ENCODE measurements at places on chromosomes 12 and 14.

DNA sequence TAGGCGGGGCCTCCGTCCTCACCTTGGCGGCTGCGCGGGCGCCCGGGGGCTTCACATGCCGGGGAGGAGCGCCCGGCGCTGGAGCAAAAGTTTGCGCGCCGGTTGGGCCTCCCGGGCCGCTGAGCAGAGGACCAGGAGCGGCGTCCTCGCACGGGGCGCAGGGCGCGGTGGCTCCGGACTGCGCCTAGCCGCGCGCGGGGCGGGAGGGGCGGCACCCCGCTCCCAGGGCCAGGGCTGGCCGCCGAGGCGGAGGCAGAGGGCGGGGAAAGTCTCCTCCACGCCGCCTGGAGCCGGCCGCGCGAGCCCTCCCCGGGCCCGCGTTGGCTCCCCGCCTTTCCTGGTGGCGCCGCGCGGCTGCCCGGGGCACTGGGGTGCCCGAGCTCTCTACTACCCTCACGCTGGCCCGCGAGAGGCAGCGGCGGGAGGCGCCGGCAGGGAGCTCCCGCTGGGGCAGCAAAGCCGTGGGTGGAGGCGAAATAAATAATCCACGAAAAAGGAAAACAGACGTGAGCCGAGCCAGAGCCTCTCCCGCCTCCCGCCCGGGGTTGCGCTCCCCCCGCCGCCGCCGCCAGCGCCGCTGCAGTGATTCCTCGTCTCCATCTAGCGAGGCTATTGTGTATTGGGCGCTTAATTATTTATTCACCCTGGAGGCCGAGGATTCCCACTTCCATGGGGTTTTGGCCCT is 400 bp upstream of the PRIMA1 start:
- no peak for DNase-seq

DNA sequence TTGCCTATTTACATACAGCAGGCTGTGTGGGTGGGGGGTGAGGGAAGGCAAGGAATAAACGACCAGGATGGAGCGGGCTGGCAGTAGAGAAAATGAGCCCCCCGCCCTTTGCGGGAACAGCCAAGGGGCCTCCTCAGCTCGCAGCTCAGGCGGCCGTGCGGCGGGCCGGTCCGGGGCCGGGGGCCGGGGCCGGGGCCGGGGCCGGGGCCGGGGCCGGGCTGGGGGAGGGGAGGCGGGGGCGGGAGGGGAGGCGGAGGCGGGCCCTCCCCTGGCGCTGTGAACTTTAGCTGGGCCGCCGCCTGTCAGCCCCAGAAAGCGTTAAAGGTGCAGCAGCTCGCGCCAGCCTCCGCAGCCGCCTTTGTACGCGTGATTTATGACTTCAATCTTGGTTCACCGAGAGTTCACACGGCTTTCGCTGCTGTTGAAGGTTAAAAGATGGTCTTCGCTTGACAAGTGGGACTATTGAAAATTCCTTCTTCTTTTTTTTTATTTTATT is 28.8 kb downstream of the HOXC4 start:
- peak; percentile 42 for DNase-seq

DNA sequence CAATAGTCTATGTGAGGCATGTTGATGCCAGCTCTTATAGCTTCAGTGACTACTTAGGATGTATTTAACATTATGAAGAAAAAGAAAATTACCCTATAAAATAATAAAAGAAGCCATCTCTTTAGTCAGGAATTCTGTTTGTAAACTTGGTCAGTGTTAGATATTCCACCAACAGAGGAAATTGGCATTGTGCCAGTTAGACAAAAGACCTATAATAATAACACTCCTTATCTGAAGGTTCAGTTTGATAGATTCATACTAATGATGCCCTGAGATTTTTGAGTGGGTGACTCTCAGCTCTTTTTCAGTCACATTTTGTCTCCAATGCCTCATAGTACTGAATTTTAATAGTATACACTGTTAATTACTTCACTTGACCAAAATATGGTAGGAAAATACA is 6.6 kb downstream of the SYT10 start:
- no peak for DNase-seq

- no peak for DNase-seq
Measured at GRCh38 chr12:81757731-81758365, 1.3 kb downstream of the PPFIA2 start.

DNA sequence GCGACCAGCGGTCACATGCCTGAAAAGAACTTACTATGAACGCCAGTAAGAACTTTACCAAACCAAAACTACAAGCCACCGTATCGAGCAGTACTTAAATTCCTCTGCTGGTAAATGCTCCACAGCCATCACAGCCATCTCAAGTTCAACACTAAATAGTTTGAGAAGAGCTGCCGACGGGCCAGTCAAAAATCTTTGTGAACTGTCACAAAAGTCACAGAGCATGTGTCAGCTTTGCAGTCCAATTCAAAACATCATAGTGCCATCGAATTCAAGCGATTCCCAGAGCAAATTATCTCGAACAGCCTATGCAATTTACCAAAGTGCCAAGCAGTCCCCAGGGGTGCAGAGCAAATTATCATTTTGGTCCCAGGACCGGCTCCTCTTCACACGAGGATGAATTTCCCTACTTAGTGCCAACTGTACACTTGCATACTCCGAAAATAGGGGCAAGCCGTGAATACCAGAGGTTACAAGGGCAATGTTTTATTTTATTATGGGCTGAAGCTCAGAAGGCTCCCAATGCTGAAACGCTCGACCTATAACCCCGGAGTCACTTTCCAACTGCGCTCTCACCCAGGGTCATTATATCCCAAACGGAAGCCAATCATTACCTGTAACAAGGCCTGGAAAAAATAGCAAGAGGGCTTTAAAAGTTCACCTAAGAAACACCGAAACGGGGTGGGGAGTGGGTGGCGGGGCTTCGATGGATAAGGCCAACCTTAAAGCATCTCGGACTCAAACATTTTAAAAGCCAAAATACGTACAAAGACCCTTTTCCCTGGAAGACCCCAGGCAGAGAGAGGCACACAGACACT is 1.1 kb downstream of the LRP6 start:
- peak; percentile 34 for DNase-seq

GRCh38 chr14:43116341-43116740 is 1390.7 kb downstream of the FSCB start:
- no peak for DNase-seq
